SJSA1 (cell line): ENCODE measurements at places on chromosomes 4 and X.

DNA sequence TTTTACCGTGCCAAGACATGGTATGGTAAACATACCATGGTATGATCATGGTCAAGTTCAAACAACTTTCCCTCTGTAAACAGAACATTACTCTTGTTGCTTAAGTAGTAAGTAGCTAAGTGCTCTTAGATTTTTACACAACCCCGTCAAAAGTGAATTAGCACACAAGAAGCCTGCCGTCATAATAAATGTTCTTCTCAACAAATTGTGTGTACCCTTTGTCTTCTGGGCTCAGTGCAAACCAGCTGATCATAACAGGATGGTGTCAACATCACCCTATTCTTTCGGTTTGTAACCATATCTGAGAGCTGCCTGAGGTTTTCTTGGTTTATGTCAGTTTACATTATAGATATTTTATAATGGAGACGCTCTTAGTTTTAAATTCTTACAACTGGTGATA, 28.8 kb downstream of the MSL3 start:
- no peak for DNase-seq

GRCh38 chr4:111632641-111633151, 512.6 kb upstream of the FAM241A start:
- DNase-seq: no peak

GRCh38 chrX:32183066-32183465, 1028.3 kb downstream of the DMD start:
- no peak for DNase-seq

- DNase-seq: peak; percentile 33
Observed at GRCh38 chrX:31500921-31501320, 429.1 kb upstream of the FTHL17 start.

DNA sequence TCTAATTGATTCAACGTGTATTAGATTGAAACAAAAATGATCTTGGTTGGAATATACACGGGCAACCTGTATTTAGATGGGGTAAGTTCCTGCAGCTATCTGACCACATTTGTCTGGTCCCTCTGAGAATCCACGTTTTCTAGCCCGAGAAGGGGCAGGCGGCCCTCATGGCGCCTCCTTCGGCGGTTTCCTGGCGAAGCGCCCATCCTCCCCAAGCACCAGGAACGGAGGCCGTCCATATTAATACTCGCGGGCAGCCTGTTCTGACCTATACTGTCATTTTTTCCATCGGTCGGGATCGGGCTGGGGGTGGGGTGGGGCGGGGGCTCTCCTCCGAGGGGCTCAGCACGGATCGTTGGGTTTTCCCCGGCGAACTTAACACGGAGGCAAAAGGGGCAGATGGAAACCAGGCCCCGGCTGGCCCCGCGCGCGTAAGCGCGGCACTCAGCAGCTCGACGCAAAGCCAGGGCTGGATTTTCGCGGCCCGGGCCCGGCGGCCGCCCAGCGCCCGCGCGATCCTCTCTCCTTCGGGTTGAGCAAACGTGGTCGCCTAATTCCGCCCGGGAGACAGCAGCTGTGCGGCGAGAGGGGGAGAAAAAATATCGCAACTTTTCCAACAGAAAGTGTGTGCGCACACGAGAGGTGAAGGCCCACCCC, 77.2 kb upstream of the BCOR start:
- peak; percentile 55 for DNase-seq

DNA sequence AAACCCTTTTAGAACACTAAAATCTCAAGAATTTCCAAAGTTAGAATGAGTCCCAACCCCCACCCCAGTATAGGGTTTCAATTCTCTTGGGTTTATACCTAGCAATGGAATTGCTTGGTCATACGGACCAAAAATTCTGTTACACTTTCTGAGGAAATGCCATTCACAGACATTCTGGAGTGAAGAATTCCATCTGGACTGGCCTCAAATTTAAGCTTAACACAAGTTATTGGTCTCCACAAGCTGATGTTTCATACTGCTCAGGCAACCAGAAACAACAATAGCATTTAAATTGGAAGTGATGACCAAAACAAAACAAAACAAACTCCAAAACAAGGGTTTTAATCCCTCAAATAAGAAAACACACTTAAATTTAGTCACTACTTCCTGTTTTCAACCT, 51.1 kb downstream of the GPC4 start:
- DNase-seq: no peak

GRCh38 chr4:754221-755120, 48.8 kb downstream of the PCGF3 start:
- no peak for DNase-seq

- DNase-seq: no peak
Observed at GRCh38 chr4:12138488-12138887, 709.8 kb upstream of the HS3ST1 start.
